ENCODE measurements at places on chromosomes 13 and 19. TPM values are rescaled to one million over a fixed set of nuclear protein-coding genes. Genes with fewer than 3 reads are reported as not detected.
A peak's percentile ranks its signal among the peaks of the same experiment; 100 is the strongest.

GRCh38 chr13:37289212-37289935 is 183.9 kb upstream of the CSNK1A1L start:
- DNase-seq = no peak

DNA sequence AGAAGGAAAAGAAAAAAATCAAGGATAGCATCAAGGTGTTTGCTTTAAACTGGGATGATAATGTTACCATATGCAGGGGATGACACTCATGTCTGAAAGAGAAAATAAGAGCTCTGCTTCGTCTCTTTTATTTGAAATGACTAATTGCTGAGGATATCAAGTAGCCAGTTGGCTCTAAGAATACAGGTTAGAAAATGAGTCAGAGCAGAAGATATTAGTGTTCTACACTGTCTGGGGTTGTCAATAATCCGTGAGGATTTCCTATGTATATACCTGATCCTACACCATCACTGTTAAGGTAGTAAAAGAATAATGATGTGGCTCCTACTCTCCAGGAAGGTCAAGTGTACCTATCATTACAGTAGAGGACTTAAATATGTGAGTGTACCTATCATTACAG is 562.5 kb downstream of the GPC6 start:
- no peak for DNase-seq

- peak; percentile 49 for DNase-seq
Measured at GRCh38 chr19:29811125-29812079, at the start of gene CCNE1. TSS of gene CCNE1 (plus strand) at chr19:29811991. CDS start at chr19:29812556, 565 bp downstream.

- DNase-seq = no peak
Measured at GRCh38 chr19:4815426-4816201, 15.9 kb downstream of the TICAM1 start.

DNA sequence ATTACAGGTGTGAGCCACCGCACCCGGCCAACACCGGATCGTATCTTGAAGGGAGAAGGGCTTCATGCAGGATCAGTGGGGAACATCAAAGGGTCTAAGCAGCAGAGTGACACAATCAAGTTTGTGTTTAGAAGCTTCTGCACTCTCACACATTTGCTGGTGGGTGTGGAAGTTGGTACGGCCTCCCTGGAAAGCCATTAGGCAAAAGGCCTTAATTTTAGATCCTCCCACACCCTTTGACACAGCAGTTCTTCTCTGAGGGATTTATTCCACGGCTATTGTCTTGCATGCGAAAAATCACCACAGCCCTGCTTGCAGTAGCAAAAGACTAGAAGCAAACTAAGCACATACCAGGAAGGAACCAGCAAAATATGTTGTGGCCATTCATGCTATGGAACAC is 18.3 kb upstream of the SLC1A5 start:
- no peak for DNase-seq

DNA sequence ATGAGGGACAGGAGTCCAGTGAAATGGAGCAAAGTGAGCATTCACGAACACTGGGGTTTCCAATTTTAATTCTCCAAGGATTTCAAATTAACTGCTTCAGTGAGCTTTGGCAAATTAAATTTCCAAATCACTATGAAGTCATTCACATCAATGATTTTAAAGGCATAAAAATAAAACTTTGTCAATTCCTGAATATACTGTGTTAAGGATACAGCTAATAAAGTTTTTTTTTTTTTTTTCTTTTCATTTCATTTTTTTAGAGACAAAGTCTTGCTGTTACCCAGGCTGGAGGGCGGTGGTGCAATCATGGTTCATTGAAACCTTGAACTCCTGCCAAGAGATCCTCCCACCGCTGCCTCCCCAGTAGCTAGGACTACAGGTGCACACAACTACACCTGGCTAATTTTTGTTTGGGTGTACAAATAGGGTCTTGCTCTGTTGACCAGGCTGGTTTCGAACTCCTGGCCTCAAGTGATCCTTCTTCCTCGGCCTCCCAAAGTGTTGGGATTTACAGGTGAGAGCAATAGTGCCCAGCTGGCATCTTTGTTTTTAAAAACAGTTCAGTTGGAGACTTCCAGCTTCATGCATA is 21.9 kb downstream of the RBM26 start:
- DNase-seq = no peak

- peak; percentile 23 for DNase-seq
Measured at GRCh38 chr13:100347968-100348367, 240.6 kb downstream of the GGACT start.

- DNase-seq = no peak
Measured at GRCh38 chr19:810883-811489, 10.8 kb downstream of the PLPPR3 start.

- DNase-seq = no peak
Measured at GRCh38 chr13:22050951-22051563, 380.2 kb downstream of the FGF9 start.

DNA sequence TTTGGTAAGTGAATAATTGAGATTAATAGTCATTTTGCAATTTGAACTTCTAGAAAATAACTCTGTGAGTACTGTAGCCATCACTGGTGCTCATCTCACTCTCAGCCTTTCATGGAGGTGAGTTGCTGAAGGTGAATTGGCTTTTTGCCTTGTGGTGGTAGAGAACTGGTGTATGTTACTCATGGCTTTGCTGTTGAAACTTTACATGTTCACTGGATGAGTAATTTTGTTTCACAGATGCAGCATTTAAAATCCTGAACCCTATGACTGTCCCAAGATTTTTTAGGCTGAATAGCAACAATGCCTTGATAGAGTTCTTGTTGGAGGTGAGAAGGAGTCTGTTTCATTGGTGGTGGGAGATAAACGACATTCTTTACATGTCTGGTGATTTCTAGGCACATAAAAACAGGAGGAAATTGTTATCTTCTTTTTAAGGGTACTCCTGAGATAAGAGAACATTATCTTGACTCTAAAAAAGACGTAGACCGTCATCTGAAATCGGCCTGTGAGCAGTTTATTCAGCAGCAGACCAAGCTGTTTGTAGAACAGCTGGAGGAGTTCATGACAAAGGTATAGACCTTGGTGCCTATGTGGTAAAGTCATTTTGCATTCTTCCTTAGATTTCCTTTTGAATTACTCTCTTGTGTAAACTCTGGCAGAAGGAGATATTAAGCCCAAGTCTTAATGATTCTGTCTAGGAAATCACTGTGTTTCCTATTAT is 53.9 kb downstream of the COG3 start:
- DNase-seq = peak; percentile 88

The AP1M2 gene
- total RNA-seq = 117 TPM

The HIPK4 gene
- total RNA-seq = 0.07 TPM

The MAMSTR gene
- 1.5 TPM for total RNA-seq

The NEK3 gene
- 9.8 TPM for total RNA-seq

The ZNF439 gene
- total RNA-seq = 0.74 TPM

The IFNL3 gene
- not detected for total RNA-seq

The KLK1 gene
- total RNA-seq = 1.1 TPM

Measured in foreskin keratinocyte (primary cell).